ENCODE measurements at places on chromosomes 1 and 21. TPM values are rescaled to one million over a fixed set of nuclear protein-coding genes. Genes with fewer than 3 reads are reported as not detected.

The FAM72D gene
- 1.1 TPM for total RNA-seq

The C4BPA gene
- total RNA-seq, result not detected

The SHISA4 gene
- 42.4 TPM for total RNA-seq

The CYP4A11 gene
- not detected for total RNA-seq

The OR6K3 gene
- not detected for total RNA-seq

GRCh38 chr1:47189844-47190508 is at the start of gene PDZK1IP1:
Gene PDZK1IP1, minus strand, starts transcription at chr1:47190036. Its CDS starts 104 bp downstream, at chr1:47189932.
- no peaks in the 10 kb centered on the region for H3K36me3 ChIP-seq
- no peak within 1 kb of the TSS for H3K4me3 ChIP-seq
- no peak within 1 kb of the TSS for H3K27ac ChIP-seq
- H3K27me3 ChIP-seq, result no peaks in the 10 kb centered on the region
- DNase-seq, result peak; percentile 95
- H3K4me1 ChIP-seq, result peaks cover 18% of the 10 kb centered on the region

DNA sequence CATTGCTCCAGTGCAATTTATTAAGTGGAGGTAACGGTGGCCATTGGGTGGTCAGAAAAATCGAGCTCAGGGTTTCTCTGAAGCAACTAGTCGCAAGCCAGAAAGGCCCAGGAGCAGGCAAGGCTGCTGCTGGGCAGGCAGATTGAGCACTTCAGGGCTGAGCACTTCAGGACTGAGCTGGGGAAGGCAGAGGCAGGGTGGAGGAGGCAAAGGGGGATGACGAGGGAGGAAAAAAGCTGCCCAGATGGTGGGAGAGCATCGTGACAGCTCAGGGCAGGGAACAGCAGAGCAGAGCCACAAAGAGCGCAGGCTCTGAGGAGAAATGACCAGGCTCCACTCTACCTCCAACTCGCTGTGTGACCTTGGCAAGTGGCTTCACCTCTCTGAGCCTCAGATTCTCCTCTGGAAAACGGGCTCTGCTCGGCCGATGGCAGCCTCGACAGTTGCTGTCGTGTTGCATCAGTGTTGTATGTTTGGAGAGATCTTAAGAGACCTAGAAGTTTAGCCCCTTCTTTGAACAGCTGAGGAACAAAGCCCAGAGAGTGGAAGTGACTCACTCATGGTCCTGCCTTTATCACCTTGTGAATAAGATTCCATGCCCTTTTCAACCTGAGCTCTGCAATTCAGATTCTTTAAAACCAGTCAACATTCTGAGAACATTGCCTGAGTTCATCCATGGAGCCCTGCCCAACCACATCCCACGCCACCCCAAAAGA is 141.4 kb downstream of the SYF2 start:
- H3K36me3 ChIP-seq, result no peaks in the 10 kb centered on the region
- no peaks in the 10 kb centered on the region for H3K4me1 ChIP-seq
- no peak overlapping the region for H3K4me3 ChIP-seq
- H3K27me3 ChIP-seq, result peaks cover 37% of the 10 kb centered on the region

DNA sequence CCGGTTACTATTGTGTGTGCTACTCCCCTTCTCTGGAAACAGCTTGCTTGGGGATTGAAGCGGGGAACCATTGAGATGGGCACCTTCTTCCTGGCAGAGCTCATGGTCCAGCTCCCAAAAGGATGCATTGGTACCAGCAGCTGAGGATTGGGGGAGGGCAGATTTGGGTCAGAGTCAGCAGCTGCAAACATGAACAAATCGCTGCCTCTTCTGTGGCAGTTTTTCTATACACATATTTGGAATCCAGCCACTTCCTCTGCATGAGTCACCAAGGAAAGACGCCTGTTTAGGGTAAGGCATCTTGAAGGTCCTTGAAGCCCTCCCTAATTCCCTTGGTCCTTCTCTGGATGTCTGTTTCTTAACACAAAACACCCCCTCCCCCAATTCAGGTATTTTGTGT is 104.7 kb downstream of the DAB1 start:
- no peaks in the 10 kb centered on the region for H3K36me3 ChIP-seq
- H3K27me3 ChIP-seq, result peaks cover 4% of the 10 kb centered on the region
- H3K27ac ChIP-seq, result no peak overlapping the region
- no peak overlapping the region for H3K4me3 ChIP-seq
- peak; percentile 38 for DNase-seq
- no peaks in the 10 kb centered on the region for H3K4me1 ChIP-seq

DNA sequence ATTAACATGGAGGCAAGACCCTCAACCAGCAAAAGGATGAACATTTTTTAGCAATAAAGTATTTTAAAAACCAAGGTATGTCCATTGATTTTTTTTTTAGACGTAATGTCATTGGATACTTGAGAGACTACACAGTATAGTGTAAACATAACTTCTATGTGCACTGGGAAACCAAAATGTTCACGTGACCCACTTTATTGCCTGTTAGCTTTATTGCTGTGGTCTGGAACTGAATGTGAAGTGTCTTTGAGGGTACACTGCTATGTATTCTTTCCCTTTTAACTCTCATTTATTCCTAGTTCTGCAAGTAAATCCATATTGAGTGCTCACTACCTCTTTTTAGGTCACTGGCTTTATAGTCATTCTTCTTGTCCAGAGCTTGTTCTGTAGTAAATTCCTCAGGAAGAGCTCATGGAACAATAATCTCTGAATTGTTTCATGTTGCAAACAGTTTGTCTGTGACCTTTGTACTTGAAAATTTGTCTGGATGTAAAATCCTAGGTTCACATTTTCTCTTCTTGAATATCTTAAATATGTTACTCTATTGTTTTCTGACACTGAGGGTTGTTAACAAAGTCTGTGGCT is 20.6 kb downstream of the ABCD3 start:
- peak; percentile 30 for DNase-seq
- 0 out of 2 replicates have a peak, but pooled peaks cover 6% of the 10 kb centered on the region for H3K4me1 ChIP-seq
- H3K27me3 ChIP-seq, result no peaks in the 10 kb centered on the region
- no peak overlapping the region for H3K4me3 ChIP-seq
- no peak overlapping the region for H3K27ac ChIP-seq
- no peaks in the 10 kb centered on the region for H3K36me3 ChIP-seq

DNA sequence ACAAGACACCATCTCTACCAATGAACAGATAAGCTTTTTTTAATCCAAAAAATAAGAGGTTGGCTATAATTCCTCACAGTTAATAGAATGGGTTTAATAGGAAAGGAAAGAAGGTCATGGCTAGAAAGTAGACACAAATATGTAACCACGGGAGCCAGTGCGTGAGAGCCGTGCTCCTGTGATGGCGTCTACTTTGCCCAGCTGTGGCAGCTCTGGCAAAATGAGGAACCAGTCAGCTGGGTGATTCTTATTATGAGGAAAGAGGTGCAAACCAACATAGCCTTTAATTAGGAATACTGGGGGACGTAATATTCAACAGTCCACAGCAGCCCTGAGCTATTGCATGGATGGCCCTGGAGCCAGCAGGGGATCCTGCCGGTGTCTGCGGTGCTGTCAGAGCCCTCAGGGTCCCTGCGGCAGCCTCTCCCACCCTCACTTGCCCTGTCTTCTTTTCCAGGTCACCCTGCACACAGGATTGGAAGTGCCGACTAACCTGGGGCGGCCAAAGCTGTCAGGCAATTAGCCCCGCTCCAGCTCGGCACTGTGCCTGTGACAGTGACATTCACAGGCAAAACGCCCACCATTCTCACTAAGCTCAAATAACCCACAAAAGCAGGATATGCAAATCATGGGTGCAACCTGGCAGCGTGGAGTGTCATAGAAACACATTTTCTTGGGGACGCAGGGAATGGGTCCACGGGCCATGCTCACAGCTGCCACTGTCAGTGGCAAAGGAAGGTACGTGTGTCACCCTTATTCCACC is 25.9 kb upstream of the GNPAT start:
- H3K4me1 ChIP-seq, result no peaks in the 10 kb centered on the region
- no peak overlapping the region for H3K27ac ChIP-seq
- H3K4me3 ChIP-seq, result no peak overlapping the region
- no peak for DNase-seq
- H3K36me3 ChIP-seq, result no peaks in the 10 kb centered on the region

DNA sequence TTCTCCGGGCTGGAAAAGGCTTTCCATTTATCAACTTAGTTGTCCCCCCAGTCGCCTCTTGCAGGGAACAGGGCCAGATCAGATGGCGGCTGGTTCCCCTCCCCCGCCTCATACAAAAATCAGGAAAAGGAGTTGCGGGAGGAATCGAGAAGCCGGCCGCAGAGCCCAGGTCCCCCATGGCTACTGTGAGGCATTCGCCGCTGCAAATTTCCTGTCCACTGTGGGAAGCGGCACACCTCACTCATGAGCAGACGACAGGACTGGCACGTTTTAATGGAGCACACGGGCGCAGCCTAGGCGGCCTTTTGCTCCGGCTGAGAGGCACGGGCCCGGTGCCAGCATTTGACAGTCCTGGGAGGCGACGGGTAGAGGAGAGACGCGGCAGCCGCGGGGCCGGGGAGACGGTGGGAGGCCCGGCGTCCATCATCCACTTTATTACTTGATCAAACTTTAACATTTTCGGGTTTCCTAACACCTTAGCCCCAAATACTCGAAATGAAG is 1.1 kb downstream of the GNG4 start:
- H3K36me3 ChIP-seq, result no peaks in the 10 kb centered on the region
- peak overlapping the region; percentile 67 for H3K4me3 ChIP-seq
- no peaks in the 10 kb centered on the region for H3K4me1 ChIP-seq
- peak; percentile 15 for DNase-seq
- H3K27ac ChIP-seq, result no peak overlapping the region

- DNase-seq, result no peak
- no peak overlapping the region for H3K27ac ChIP-seq
- H3K36me3 ChIP-seq, result no peaks in the 10 kb centered on the region
- H3K4me1 ChIP-seq, result no peaks in the 10 kb centered on the region
Measured at GRCh38 chr1:229006121-229006870, 264.6 kb upstream of the RAB4A start.

DNA sequence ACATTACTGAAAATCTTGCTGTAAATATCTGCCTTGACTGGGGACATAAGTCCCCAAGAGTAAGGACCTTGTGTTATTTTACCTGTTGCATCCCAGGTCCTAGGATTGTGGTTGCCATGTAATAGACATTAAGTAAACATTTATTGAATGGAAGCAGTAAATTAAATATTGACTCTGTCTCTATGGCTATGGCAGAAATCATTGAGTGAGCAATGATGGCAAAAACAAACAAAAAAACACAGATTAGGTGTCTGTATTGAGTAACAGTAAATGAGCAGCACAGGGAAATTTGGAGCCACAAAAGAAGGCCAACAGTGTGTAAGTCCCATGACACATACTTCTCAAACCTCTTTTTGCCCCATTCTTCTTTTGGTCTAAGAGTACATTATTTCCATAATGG is 240.4 kb downstream of the NFIA start:
- no peak overlapping the region for H3K27ac ChIP-seq
- H3K4me1 ChIP-seq, result peaks cover 16% of the 10 kb centered on the region
- no peaks in the 10 kb centered on the region for H3K27me3 ChIP-seq
- peak; percentile 5 for DNase-seq

- no peak overlapping the region for H3K4me3 ChIP-seq
- H3K4me1 ChIP-seq, result no peaks in the 10 kb centered on the region
- no peaks in the 10 kb centered on the region for H3K36me3 ChIP-seq
- no peak for DNase-seq
Measured at GRCh38 chr21:40254540-40255465, 387.6 kb downstream of the PCP4 start.

GRCh38 chr1:79811173-79811572 is 804.6 kb upstream of the ADGRL4 start:
- no peaks in the 10 kb centered on the region for H3K27me3 ChIP-seq
- peak overlapping the region; percentile 13 for H3K4me3 ChIP-seq
- DNase-seq, result peak; percentile 89
- H3K36me3 ChIP-seq, result no peaks in the 10 kb centered on the region
- H3K4me1 ChIP-seq, result peaks cover 36% of the 10 kb centered on the region
